ENCODE measurements at places on chromosomes 7 and 10.

DNA sequence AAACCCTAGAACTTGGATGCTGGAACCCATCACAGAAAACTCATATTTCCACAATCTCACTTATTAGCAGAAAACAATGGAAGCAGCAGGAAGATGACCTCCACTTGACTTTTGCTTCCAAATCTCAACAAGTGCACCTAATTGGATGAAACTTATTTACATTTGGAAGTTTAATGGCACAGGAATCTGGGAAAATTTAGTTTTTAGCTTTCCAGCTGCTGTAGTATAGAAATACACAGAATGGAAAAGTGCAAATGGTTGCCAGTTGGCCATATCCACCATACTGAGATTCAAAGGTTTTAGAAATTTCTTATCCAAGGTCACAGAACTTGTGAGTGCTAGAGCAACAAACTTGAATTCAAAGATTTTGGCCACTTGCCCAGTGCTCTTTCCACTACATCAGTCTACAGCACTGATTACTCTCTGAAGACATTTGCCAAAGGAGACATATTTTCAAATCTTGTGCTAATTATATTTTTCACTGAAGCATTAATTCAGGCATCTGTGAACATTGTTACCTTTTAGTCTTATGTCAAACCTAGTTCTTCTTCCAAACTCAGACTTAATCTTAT, 9.3 kb upstream of the AHR start:
- DNase-seq, result no peak

GRCh38 chr7:1101563-1102431, 13.9 kb downstream of the GPER1 start:
- DNase-seq, result no peak

GRCh38 chr7:70306173-70306572, 707.9 kb downstream of the AUTS2 start:
- DNase-seq, result no peak

- DNase-seq, result no peak
Observed at GRCh38 chr10:74052994-74053393, 55.1 kb downstream of the VCL start.

DNA sequence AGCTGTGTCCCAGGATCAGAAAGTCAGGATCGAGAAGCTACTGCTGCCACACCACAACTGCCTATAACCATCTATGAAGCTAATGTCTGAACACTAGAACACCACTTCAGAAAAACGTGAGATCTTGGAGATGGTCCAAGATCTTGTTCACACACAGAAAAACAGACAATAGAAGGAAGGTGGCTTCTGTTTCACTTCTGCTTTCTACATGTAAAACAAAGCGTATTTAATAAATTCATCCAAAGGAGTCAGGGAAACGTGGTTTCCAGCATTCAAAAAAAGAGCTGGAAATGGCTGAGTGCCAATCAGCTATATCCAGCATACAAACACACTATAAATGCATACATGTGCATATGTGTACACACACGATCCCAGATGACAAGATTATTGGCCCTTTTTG, 70.2 kb upstream of the CCDC71L start:
- DNase-seq, result no peak

- no peak for DNase-seq
Observed at GRCh38 chr7:151592868-151593486, 73.3 kb upstream of the RHEB start.

Data from left forelimb (tissue), 1 donor.